ENCODE measurements at places on chromosomes 4 and X. TPM values are rescaled to one million over a fixed set of nuclear protein-coding genes. Genes with fewer than 3 reads are reported as not detected.

- no peak for DNase-seq
These were observed 616 bp downstream of the WDR1 start for GRCh38 chr4:10115797-10116568.

GRCh38 chrX:143095816-143096215 is 70.1 kb downstream of the SPANXN4 start:
- DNase-seq, result peak; percentile 0

GRCh38 chr4:36256398-36256891 is 12.1 kb upstream of the ARAP2 start:
- DNase-seq, result no peak

- no peak for DNase-seq
These were observed 17.8 kb downstream of the CT47C1 start for GRCh38 chrX:119090627-119091026.

DNA sequence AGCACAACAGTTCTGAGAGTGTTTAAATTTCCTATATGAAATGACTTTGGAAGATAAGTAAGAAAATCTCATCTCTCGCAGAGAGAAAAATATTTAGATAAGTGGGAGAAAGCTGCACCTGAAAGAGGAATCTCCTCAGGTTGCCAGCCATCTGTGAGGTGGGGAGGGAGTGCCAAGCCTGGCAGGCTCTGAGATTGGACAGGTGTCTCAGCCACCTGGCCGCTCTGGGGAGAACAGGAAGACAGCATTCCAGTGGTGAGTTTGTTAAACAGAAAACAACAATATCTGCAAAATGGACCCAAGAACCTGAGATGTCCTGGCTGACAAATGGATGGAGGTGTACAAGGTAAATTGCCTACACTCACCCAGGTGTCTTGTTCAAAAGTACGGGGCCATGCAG is 31.3 kb downstream of the EMCN start:
- DNase-seq, result no peak

- no peak for DNase-seq
These were observed 253.5 kb upstream of the GATB start for GRCh38 chr4:152014280-152014679.

DNA sequence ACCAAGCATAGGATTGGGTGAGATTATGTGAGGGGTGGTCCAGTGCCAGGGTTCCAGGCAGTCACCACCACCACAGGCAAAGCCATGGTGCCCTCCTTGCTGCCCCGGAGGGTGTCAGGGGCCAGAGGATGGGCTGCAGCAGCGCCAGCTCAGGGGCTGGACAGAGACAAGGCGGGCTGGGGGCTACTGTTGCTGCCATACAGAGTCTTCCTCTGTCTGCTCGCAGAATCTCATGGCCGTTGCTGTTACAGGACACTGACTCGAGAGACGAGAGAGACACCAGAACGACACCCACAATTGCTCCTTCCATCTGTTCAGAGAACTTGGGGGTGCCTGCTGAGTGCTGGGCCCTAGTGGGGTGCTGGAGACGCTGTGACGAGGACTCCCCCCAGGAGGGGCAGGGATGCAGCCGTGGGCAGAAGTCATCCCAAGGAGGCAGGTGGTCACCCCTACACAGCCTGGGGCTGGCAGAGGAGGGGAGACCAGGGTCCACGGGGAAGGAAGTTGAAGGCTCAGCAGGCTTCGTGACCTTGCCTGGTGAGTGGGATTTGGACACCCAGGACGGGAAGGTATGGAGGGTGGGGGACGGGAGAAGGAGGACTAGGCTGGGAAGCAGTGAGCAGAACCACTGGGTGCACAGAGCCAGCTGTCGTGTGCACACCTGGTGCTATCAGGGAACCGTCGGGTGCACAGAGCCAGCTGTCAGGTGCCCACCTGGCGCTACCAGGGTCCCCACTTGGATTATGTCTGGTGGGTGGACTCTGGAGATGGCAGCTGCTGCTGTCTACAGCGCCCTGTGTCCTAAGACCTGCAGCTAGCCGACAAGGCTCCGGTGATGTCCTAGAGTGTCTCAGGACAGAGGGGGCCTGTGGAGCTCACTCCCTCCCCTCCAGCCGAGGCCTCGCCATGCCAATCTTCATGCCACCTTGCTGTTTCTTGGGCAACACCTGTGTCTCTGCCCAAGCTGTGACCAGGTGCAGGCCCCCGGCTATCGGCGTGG is 43.9 kb upstream of the HMX1 start:
- no peak for DNase-seq

- DNase-seq, result no peak
These were observed 28.2 kb upstream of the APLN start for GRCh38 chrX:129682979-129683378.

DNA sequence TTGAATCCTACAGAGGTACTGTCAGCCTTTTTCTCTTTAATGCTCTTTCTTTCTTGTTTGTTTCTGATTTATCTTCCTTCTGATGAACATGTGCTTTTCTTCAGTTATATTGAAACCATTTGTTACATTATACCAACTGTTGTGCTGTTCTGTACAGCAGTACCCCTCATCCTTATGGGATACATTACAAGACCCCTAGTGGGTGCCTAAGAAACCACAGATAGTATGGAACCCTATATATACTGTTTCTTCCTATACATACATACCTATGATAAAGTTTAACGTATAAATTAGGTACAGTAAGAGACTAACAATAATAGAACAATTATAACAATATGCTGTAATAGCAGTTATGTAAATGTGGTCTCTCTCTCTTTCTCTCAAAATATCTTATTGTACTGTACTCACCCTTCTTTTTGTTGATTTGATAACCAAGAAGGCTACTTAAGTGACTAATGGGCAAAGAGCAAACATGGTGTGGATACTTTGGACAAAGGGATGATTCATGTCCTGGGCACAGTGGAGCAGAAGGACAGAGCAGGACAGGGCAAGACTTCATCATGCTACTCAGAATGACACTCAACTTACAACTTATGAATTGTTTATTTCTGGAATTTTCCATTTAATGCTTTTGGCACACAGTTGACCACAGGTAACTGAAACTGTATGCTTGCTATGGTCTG is 10.7 kb upstream of the YIPF7 start:
- peak; percentile 4 for DNase-seq

- DNase-seq, result peak; percentile 2
These were observed 300.5 kb downstream of the TRIML1 start for GRCh38 chr4:188439641-188440311.

DNA sequence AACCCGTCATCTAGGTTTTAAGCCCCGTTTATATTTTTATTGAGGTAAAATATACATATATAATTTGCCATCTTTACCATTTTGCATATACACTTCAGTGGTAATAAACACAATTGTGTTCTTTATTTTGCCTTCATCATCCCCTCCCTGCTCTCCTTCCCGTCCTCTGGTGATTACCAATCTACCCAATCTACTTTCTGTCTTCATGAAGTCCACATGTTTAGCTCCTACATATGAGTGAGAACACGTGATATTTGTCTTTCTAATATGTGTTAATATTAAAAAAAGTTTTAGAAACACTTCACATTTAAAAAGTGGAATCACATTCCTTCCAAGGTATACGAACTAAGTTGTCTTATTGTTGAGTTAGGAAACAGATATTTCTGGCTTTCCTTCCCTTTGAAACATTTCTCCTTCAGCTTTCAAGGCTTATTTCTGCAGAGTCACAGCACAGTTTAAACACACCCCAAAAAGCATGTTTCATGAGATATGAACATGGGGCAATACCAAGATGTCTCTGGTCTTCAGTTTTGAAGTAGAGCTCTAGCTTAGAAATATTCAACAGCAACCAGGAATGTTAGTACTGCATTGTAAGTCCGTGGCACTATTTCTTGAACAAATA is 35.9 kb downstream of the GYPA start:
- no peak for DNase-seq

DNA sequence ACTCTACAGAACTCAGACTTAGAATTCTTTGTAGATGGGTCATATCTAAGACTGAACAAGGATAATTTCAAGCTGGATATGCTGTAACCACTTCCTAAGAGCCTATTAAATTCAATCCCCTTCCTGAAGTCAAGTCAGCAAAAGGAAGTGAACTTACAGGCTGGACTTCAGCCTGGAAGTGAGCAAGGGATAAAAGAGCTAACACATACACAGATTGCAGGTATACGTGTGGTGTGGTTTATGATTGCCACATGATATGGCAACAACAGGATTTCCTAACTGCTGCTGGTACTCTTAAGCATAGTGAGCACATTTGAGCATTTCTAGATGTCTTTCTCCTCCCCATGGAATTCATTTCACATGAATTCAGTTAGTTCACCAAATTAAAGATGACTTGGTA is 38.2 kb upstream of the UXT start:
- DNase-seq, result peak; percentile 13

DNA sequence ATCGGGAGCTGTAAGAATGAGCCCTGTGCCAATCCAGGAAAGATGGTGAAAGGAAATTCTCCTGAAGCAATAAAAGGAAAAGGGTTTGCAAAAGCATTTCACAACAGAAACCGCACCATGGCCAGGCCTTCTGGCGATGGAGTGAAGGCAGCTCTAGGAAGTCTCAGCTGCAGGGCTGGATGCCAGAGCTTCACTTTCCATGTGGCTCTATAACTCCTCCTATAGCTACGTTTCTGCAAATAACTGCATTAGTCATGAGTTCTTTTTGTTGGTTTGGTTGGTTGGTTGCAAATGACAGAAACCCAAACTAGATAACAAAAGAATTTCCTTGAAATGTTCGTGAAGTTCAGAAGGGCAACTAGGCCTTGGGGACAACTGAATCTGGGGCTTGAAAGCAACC is 84.6 kb downstream of the RELL1 start:
- peak; percentile 47 for DNase-seq

GRCh38 chr4:74228691-74229640 is 71.0 kb downstream of the MTHFD2L start:
- DNase-seq, result peak; percentile 77

- no peak for DNase-seq
These were observed 77.5 kb downstream of the UCHL1 start for GRCh38 chr4:41334182-41334581.

DNA sequence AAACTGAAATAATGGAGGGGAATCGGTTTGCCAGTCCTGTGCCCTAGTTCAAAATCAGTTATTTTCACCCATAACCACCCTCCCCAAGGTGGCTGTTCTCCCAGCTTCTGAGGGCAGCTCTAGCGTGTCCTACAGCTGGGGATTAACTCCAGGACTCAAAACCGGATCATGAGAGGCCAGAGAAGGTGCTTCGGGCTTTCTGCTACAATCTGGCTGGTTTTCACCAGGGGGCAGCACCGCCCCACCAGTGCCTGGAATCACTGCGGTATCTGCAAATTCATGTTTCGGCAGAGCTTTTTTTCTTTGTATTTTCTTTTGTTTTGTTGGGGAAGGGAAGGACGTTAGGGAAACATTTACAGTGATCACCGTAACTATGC is 28.4 kb downstream of the PDHA1 start:
- DNase-seq, result peak; percentile 53

DNA sequence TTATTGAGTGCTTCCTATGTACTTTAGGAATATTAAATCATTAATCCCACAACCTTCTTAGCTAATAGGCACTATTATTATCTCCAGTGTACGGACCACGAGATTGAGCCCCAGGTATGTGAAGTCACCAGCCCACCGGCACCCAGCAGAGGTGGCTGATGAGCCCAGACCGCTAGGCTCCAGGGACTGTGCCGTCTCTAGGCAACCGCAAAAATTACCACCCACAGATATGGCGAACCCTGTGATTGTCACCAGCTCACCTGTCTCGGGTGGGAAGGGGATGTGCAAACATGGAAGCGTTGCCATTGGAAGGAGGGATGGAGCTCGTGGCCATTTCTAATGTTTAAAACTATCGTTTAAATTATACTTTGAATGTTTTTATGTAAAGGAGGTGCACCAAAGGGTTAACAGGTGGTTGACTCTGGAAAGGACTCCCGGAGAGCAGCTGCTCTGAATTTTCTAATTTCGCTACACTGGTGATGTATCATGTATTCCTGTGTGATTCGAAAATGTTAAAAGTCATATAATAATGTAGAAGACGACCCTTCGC is 21.0 kb upstream of the JAKMIP1 start:
- DNase-seq, result no peak

DNA sequence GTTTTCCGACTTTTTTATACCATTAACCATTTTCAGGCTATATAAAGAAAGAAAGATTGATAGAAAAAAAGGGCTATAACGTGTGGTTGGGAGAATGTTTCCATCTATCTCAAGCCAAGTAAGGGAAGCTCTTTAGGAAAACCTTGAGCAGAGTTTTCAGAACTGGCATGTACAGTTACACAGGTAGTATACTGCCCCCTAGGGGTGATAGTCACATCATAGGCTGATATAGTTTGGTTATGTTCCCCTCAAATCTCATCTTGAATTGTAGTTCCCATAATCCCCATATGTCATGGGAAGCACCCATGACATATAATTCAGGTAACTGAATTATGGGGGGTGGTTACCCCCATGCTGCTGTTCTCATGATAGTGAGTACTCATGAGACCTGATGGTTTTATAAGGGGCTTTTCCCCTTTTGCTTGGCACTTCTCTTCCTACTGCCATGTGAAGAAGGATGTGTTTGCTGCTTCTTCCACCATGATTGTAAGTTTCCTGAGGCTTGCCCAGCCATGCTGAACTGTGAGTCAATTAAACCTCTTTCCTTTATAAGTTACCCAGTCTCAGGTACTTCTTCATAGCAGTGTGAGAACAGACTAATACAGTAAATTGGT is 186.8 kb downstream of the TMA16 start:
- peak; percentile 51 for DNase-seq

DNA sequence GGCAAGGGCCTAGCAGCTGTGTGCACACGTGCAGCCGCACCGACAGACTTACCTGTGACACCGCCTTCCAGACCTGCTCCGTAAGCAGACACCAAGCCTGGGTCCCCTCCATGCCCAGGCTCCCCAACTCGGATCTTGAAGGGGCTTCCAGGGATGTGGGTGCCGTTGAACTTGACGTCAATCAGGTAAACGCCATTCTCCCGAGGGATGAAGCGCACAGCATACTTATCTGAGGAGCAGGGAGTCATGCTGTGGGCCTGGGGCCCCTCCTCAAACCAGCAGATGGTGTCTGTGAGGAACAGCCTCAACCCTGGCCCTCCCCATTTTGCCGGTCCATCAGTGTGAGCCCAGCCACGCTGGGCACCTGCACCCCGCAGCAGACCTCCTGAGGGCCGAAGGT is 24.5 kb downstream of the FLNA start:
- no peak for DNase-seq

DNA sequence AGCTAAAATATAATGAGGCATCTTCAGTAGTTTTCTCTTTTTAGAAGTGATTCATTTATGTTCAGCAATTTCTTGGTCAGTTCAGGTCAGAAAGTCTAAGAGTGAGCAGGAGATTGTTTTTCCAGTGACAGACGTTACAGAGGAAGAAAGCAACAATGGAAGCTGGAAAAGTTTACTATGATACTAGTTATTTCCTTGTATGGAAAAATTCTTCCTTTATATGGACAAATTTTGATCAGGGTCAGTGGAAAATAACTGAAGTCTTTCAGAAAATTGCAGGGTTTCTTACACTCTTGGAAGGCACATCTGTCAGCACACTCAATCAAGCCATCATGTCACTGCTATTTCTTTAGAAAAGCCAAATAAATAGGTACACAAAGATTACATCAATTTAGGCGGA is 1120.7 kb downstream of the FAT4 start:
- no peak for DNase-seq

The TCEAL2 gene
- not detected for total RNA-seq

The SPANXC gene
- not detected for total RNA-seq

The CT45A5 gene
- total RNA-seq, result not detected

The SCML2 gene
- total RNA-seq, result 4.2 TPM

The TEX11 gene
- total RNA-seq, result not detected

The HTR2C gene
- not detected for total RNA-seq

The WWC2 gene
- 14.7 TPM for total RNA-seq

The ADH1A gene
- not detected for total RNA-seq

The BTK gene
- total RNA-seq, result not detected
